ENCODE measurements at places on chromosomes 7 and 10.

DNA sequence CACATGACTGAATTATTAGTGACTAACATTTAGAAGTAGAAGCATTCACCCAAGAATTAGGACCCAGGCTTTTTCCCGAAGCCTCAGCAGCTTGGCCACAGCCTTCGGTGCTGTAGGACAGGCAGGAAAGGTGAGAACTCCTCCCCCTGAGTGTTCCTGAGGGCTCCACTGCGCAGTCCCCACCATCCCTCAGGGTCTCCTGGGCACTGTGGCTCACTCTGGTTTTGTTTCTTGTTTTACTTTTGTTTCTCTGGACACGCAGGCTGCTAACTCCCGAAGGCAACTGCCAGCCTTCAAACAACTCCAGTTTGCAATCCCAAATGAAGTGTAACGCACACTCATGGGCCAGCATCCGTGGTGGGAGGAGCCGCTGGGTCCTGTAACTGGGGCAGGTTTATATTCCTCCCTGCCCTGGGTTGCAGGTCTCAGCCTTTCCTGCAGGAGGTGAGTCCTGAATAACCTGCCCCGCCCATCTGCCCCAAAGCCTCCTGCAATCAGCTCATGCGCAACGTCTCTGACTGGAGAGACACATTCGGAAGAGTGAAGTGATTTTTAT is 492.9 kb downstream of the PTPRN2 start:
- no peak for DNase-seq

DNA sequence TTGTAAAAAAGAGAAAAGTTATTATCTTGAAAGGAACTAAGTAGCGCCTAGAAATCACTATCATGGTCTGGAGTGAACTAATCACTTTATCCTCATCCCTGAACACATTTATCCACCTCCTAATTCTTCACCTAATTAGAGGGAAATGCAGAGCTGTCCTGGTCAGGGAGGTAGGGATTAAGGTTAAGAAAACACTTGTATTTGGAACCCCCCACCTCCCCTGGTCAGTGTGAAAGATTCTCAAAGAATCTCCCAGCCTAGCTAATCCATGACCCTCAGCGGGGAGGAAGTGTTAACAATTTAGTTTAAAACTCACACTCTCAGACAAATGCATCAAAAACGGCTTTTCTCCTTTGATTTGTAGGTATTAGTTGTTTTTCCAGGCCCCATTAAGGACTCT is 83.8 kb downstream of the FAM204A start:
- no peak for DNase-seq

DNA sequence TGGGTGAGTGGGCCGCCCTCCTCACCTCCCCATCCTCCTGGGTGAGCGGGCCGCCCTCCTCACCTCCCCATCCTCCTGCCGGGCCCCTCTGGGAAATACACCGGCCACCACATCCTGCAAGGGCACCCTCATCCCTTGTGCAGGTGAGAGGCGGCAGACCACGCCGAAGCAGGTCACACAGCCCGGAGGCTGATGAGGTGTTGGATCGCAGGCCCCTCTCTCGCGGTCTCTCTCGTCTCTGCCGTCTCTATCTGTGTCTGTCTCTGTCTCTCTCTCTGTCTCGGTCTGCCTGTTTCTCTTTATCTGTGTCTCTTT is 30.8 kb upstream of the FOXL3 start:
- DNase-seq: no peak

DNA sequence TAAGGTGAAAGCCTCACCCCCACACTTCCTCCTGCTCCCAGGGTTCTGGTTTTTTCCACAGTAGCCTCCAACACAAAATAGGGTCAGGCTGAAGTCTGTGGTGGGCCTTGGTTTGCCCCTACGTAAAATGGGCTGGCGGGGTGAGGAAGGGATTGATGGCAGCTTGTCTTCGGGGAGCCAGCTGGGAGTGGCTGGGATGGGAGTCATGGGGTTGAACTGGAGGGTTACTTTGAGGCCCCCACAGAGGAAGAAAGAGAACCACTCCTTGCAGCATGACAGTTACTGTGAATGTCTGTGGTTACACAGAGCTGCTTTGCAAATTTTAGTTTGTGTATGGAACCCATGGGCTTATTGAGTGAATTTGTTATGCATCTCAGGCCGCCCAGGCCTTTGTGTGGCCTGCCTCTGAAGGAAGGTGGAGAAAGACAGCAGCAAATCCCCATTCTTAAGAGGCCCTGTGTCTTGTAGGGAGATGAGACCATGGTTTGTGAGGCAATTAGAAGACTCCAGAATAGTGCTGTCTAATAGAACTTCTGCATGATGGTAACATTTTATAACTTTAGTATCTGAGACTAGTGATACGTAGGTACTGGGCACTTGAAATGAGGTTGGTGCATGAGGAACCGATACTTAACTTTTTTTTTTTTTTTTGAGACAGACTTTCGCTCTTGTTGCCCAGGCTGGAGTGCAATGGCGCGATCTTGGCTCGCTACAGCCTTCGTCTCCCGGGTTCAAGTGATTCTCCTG is 8.1 kb downstream of the TRIM8 start:
- no peak for DNase-seq

- no peak for DNase-seq
Measured at GRCh38 chr10:24720096-24720495, 3.6 kb downstream of the ARHGAP21 start.

DNA sequence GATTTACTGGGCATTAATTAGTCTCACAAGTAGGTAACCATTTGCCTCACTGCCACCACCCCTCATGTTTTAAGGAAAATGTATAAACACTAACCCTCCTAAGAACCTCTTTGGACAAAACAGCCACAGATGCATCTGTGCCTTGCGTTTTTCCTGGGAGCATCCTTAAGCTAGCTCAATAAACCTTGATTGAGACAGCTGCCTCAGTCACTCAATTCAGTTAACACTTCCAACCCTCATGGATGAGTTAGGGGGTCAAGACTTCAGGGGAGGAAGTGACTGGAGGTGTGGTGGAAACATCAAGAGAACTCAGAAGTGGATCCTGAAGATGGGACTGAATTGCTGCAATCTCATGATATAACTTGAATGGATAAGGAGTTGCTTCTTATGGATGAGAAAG is 31.5 kb downstream of the CUL2 start:
- DNase-seq: no peak

DNA sequence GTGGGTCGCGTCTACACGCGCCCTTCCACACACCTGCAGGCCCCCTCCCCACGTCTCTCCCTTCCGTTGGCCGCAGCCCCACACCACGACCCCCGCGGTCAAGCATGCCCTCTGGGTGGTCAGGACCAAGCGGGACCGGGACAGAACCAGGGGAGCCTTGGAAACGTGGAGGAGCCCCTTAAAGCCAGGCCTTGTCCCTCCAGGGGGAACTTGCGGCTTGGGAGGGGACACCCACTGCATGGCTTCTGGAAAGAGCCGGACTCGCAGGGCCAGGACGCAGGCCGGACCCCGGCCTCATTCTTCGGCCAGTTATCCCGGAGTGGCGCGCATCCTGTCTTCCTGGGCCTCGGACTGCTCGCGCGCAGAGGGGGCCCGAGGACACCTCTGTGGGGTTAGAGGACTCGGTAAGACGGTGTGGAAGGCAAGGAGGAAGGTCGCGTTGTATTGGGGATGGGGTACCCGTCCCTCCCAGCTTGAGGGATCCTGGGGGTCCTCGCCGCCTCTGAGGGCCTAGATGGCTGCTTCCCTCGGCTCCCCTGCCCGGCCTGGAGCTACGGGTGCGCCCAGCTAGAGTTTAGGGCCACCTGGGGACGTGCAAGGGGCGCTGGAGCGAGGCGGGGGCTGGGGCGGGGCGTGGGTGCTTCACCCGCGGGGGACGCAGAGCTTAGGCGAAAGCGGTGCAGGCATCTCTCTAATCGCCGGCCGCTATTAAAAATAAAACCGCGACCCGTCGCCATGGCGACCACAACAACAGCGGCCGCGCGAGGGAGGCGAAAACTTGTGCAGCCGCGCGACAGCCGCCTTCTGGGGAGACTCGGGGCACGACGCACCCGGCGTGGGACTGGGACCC is 1.8 kb upstream of the PDGFA start:
- DNase-seq: no peak

- DNase-seq: no peak
Measured at GRCh38 chr10:107970512-107970911, 806.0 kb upstream of the SORCS1 start.

GRCh38 chr7:28560767-28561166 is 148.4 kb downstream of the CREB5 start:
- no peak for DNase-seq

GRCh38 chr10:35545878-35546590 is 59.1 kb upstream of the GJD4 start:
- no peak for DNase-seq

- DNase-seq: no peak
Measured at GRCh38 chr7:50832744-50833143, 50.0 kb upstream of the GRB10 start.

- DNase-seq: no peak
Measured at GRCh38 chr7:1569440-1569832, 396 bp downstream of the PSMG3 start.

DNA sequence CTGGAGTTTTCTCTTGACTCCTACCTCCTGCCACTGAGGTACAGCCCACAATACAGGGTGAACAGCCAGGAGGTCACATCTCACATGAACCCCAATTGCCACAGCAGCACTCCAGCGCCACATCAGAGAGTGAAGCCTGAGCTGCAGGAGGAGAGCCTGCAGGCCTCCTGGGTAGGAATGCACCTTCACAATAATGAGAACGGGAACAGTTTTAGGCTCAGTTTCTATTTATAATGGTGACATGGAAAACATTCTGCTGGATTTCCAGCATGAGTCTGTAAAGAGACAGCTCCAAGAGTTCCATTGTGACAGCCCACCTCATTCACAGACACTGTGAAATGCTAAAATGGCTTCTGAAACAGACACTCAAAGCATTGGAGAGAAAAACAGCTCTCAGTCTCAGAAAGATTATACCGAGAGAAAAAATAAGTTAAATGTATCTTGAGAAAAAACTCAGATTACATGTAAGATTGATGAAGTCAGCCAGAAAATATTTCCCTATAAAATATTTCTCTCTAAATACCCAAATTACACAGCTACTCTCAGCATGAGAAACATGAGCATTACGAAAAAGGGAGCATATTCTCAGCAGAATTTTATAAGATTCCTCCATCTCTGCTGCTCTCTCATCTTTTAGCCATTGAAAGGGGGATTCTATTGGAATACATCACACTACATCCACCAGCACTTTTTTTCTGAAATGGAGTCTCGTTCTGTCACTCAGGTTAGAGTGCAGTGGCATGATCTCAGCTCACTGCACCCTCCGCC is 11.3 kb downstream of the ZNF680 start:
- no peak for DNase-seq

DNA sequence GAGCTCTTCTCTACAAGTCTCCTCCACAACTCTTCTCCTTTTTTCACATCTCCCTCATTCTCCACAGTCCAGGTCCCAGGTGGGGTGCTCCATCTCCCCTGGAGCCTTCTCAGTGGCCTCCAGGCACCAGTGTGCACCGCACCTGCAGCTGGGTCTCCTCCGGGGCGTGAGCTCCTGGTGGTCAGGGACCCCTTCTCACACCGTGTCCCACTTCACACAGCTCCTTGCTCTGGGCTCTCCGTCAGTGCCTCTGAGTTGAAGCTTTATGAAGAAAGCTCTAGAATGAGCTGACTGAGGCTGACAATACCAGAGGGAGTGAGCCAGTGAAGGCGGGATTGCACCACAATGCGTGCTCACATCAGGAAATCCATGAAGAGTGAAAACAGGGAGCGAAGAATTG is 290.2 kb downstream of the DNAJB6 start:
- no peak for DNase-seq

GRCh38 chr7:80386686-80387085 is 125.2 kb downstream of the GNAT3 start:
- DNase-seq: no peak

DNA sequence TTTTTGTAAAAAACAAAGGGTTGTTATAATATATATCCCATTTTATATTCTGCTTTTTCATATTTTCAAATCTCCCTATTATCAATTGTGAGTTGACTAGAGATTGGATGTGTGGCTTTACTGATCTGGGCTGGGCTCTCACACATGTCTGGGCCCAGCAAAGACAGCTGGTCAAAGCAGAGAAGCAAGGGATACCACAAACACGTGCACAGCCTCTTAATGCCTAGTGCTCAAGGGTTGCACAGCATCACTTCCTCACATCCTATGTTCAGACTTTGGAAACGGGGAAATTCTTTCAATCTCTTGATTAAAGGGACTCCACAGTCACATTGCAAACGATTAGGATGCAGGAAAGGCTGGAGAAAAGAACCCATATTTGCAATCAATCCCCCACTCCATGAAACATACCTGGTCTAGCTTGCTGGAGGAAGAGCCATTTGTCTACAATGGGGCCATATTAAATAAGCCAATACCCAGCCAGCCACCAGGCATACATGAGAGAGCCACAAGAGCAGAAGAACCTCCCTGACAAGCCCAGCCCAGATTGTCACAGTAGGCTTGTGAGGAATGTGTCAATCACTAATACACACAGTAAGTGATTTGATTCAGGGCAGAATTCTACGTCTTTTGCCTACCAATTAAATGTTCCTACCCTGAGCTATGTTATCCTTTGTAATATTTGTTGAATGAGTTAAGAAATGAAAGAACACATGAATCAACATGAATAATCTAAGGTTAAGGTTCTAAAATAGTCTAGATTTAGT is 431.2 kb downstream of the TNS3 start:
- no peak for DNase-seq

GRCh38 chr10:22597138-22597537 is 117.2 kb downstream of the PIP4K2A start:
- no peak for DNase-seq

DNA sequence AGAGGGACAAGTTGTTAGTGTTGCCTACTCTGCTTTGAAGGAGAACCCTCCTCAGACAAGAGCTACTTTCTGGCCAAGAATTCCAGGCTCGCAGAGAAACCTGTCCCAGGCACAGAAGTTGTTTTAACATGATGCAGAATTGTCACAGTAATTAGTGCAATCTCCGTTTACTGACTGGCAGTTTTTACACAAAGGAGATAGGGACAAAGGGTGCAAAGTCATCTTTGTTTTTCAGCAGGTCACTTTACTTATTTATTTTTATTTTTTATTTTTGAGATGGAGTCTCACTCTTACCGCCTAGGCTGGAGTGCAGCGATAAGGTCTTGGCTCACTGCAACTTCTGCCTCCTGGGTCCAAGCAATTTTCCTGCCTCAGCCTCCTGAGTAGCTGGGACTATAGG is 12.3 kb downstream of the TCF7L2 start:
- DNase-seq: no peak

Data from NCI-H2029 treated with DMSO at 0.1 percent for 48 hours (cell line).